ENCODE measurements at places on chromosomes 7 and 10.

DNA sequence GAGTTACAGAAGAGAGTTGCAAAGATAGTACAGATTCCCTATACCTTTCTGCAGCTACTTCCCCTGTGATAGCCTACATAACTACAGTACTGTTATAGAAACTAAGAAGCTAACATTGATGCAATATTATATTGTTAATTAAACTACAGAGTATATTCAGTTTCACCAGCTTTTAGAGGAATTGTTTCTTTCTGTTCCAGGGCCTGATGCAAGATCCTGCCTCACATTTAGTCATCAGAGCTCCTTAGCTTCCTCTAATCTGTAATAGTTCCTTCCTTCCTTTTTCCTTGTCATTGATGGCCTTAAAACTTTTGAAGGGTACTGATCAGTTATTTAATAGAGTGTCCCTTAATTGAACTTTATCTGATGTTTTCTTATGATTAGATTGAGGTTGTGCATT, 56.8 kb downstream of the SDHAF3 start:
- no peak for DNase-seq

DNA sequence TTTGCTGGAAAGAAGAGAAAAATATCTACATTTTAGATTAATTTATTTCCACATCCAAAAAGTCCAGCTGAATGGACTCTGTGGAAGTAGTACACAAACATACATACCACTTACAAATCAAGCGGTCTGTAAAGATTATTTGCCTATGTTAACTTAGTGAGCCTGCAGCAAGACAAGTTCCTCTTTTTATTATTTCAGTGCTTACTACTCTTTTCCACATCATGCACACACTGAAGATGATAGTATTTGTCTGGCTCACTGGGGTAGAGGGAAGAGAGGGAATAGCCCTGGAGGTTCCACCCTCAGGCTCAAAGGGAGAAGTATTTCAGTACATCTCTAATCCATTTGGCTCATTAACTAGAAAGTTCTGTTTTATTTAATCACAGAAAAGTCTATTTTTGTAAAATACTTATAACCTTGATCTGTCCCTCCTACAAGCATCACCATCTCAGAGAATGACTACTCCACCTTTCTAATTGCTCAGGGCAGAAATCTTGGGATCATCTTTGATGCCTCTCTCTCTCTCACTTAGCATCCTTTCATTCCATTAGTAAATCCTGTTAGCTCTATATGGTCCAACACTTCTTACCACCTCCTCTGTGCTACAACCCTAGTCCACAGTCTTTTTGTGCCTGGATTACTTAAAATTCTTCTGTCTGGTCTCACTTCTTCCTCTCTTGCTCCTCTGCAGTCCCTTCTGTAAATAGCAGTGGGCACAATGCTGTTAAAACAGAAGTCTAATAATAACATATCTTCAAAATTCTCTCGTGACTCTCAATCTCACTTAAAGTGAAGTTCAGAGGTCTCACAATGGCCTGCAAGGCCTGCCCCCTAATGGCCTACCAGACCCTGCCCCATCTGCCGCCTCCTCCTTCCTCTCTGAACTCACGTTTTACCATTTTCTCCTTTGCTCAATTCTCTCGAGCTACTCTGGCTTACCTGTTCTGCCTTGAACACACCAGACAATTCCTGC, 64.3 kb upstream of the CCDC6 start:
- no peak for DNase-seq

DNA sequence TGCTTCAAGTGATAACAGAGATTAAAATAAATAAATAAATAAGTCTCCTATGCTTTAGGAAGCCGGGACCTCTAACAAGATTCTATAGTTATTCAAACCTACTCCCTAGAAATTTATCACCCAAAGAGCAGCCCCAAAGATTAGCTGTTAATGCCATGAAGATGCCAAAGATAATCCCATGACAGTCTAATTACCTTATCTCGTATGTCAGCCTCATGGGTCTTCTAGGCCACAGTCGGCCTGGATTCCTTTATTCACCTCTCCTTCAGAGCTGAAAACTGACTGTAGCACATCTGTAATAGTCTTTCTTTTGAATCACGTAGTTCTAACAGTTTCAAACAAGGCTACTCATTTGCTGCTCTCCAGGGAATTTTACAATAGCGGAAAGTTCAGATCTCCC, 24.2 kb downstream of the COL1A2 start:
- DNase-seq = peak; percentile 27

DNA sequence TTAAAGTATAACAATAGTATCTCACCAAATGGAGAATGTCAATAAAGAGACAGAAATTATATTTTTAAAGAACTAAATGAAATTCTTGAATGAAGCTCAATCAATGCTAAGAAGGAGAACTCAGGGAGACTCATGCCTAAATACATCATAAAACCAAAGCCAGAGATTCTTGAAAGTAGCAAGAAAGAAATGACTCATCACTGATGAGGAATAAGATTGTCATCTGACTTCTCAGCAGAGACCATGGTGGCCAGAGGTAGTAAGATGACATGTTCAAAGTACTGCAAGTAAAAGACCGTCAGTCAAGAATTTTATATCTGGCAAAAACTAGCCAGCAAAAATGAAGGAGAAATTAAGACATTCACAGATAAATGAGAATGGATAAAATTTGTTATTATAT, 399.0 kb downstream of the GRID1 start:
- no peak for DNase-seq

DNA sequence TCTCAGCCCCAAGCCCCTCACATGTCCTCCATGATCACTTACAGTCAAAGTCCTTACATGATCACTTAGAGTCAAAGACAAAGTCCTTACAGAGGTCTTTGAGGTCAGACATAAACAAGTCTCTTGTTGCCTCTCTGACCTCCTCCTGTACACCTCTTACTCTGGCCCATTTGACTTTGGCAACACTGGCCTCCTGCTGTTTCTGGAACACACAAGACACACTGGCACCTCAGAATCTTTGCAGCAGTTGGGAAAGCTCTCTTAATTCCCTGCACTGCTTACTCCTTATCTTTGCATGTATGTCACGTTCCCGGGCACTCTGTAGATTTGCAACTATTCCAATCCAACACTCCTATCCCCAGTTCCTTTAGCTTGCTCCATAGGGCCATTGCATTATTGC, 102.3 kb downstream of the NSUN6 start:
- DNase-seq = no peak

GRCh38 chr7:26308551-26308950, 16.9 kb downstream of the SNX10 start:
- DNase-seq = no peak

GRCh38 chr7:117531595-117532244, 51.9 kb downstream of the CFTR start:
- DNase-seq = no peak
